ENCODE measurements at places on chromosomes 2 and 18.

DNA sequence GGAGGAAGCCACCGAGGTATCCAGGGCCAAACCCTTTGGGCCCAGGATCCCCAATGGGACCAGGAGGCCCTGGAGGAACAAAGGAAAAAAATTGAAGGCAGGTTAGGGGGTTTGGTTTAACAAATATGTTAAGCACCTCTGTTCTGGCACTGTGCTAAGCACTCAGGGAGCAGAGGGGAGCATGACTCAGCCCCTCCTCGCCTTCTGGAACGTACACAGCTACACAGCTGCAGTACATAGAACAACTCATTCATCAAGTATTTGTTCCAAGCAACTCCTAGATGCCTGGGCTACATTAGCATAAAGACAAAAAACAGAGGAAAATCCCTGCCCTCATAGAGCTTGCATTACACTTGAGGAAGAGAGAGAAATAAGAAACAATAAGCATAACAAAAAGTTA, 153.6 kb downstream of the COL4A4 start:
- no peak for DNase-seq

- DNase-seq = no peak
Measured at GRCh38 chr2:150060341-150060740, 427.1 kb downstream of the RND3 start.

GRCh38 chr2:125707611-125708010, 948.3 kb upstream of the GYPC start:
- DNase-seq = no peak

- DNase-seq = no peak
Measured at GRCh38 chr2:202771741-202772460, 99.7 kb downstream of the ICA1L start.

GRCh38 chr2:25276569-25277465, 64.9 kb downstream of the DNMT3A start:
- no peak for DNase-seq

GRCh38 chr2:153072813-153073212, 354.4 kb downstream of the ARL6IP6 start:
- no peak for DNase-seq

DNA sequence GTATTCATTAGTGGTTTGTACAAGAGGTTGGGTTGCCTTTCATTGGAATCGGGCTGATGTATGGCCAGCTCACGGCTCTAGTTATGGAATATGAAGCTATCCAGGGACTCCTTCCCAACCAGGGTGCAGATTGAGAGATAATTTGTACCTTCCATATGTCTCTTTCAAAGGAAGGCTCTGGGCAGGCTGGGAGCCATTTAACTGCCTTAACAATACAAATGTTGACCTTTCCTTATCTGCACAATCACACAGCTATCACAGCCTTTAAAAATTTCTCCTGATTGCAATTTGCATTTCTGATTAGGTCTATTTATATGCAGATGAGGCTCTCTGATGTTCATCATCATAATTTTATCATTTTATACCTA, 58.7 kb downstream of the MYO3B start:
- DNase-seq = no peak

- no peak for DNase-seq
Measured at GRCh38 chr2:160984426-160985077, 175.7 kb upstream of the TANK start.

- no peak for DNase-seq
Measured at GRCh38 chr2:73110168-73111072, 2.3 kb downstream of the RAB11FIP5 start.

DNA sequence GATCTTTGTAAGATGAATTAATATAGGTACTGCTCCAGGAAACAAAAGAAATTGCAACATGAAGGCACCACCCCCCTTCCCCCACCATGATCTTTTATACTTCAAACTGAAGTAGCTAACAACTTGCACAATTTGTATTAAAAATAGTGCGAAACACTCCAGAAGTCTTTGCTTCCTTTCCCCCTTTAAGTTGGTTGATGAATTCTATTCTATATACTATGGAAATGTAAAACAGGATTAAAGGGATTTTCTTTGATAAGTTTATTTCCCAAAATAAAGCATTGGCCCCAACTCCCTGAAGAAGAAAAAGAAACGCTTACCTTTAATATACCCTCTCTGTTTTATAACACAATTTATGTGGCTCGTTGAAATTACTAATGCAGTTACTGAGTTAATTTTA, 227.1 kb downstream of the ARHGAP15 start:
- no peak for DNase-seq

- no peak for DNase-seq
Measured at GRCh38 chr2:192413812-192414681, 219.3 kb upstream of the TMEFF2 start.

DNA sequence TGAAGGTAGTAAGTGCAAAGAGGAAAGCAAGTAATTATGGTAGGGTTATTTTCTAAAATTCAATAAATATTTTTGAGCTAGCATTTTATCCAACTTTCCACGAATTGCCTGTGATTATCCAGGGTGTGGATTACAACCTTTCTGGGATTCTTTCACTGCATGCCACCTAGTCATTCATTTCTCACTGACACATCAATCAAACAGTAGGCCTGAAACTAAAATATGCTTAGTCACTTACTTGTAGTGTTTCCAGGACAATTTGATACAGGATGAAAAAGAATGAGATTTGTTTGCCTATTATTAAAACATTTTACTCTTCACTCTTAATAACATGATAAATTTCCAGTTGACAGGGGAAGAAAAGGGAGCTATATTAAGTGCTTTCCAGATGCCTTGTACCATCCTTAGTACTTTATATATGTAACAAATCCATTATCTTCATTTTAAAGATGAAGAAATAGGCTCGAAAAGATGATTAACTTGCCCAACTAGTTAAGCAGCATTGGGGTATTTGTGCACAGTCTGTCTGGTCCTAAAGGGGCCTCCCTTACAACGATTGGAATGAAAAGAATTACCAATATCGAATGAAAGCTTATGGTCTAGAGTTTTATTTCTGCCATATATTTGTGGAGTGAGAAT, 70.4 kb downstream of the KCTD1 start:
- DNase-seq = no peak

DNA sequence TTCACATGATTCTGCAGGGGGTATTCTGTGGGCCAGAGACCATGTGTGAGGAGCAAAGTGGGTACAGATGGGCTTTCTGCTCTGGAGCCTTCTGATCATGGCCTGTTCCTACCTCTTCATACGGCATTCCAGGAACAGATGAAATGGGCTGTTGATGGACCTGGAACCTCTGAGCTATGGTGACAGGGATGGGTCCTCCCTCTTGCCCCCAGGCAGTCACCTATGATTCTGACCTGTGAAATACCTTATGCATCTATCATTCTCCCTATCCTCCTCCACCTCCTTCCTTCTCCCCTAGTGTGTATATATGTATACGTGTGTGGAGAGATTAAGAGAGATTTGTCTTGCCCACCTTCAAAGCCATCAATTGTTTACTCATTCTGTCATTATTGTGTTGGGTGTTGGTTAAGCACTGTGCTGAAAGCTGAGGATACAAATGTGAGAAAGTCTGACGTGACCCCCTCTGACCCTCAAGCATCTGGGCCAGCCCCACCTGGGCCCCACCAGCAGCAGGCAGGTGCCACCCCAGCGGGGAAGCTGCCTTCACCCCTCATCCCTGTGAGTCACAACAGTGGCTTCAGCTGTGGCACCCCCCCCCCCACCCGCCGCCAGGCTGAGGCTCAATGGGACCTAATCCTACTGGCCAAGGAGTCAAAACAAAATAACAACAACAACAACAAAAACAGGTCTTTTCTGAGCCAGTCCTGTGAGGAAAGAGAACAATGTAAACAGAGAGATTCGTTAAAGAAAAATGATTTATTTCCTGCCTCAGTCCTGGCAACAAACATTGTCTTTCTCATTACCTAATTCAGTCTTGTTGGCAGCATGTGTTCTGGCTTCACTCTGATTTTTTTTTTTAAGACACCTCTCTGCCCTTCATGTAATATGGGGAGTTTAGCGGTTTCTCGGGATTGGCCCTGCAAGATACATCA, 103.8 kb upstream of the CDC42EP3 start:
- no peak for DNase-seq

GRCh38 chr18:63752636-63753035, 22.6 kb upstream of the SERPINB7 start:
- DNase-seq = no peak

DNA sequence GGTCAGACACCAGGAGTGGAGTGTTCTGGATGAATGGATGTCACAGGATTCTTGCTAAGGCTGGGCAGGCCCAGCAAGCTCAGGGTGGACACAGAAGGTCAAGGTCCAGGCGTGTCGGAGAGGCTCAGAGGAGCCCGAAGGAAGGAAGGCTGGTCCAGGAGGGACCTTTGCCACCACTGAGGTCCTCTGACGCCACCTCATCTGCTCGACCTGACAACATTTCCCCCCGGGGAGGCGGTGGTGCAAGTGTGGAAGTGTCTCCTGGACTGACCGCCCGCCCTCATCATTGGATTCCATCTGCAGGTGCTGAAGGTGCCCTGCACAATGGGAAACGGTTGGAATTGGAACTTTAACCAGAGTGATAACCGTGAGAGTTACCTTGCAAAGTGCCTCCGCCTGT, 124.6 kb downstream of the RTP5 start:
- no peak for DNase-seq

DNA sequence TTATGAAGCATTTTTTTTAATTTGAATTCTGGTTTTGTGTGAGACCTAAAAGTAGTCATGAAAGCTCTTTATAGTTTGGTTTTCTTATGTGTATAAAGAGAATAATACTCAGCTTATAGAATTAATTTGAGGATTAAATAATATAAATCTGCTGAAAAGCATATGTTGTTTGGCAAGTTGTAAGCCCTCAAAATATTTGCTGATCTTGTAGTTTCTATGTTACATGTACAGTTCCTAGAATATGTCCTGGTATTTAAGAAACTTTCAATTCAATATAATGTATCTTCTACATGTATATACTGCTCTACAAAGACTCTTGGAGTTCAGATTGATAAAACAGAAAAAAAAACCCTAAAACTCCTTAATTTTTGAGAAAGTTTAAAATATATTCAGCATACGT, 605.5 kb upstream of the FAM98A start:
- no peak for DNase-seq

GRCh38 chr2:51706220-51706619, 674.3 kb upstream of the NRXN1 start:
- DNase-seq = no peak

- DNase-seq = no peak
Measured at GRCh38 chr2:143840601-143841000, 679.3 kb downstream of the ZEB2 start.

DNA sequence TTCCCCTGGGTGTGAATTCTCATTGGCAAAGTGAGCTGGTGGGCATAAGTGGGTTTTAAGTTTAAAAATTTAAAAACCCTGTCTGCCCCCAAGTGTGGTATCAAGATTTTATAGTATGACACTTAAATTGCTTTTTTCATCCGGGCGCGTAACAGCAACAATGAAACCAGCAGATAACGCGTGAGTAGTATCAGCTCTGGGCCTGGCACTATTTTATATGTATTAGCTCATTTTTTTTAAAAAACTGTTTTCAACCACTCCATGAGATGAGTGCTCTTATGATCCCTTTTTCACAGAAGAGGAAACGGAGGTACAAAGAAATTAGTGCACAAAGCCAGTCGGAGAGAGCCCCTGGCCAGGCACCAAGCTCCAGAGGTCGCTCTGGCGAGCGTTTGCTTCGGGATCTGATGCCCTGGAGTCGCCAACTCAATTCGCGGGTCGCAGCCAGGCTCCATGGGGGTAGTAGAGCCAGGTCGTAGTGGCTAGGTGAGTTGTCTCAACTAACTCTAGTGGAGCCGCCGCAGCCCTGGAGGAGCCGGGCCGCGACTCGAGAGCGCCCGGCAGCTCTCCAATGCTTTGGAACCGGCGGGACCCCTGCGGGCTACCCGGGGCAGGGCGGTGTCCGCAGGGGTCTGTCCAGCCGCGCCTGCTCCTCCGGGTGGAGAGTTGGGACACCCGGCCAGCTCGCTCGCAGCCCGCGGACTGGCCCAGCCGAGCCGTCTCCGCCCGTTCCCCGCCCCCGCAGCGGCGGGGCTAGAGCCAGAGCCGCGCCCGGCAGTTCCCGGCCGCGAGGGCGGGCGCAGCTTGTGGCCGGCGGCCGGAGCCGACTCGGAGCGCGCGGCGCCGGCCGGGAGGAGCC, at the start of gene IL1R1:
Gene IL1R1, plus strand, starts transcription at position 777 of the 859 bp plus-strand sequence. CDS start 14,979 bp downstream, outside the sequence.
- no peak for DNase-seq

DNA sequence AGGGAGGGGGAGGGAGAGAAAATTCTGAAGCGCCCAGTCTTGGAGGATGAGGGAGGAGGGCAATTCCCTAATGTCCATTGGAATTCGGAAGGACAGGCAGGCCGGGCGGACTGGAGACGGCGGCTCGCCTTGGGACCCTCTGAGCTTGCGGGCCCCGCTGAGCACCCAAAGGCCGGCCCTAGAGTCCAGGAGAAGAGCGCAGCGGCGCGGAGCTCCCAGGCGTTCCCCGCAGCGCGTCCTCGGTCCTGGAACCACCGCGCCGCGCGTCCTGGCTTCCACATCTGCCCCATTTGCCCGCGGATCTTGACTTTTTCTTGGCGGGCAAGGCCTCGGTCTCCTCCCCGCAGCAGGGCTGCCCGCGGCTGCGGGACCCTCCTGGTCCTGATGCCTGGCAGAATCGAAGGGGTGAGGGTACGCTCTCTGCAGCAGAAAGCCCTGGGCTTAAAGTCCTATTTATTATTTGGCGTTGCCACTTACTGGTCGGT, 675 bp upstream of the MLPH start:
- no peak for DNase-seq

GRCh38 chr2:2875831-2876230, 501.8 kb downstream of the EIPR1 start:
- no peak for DNase-seq

- DNase-seq = no peak
Measured at GRCh38 chr18:26403491-26403890, 144.9 kb downstream of the KCTD1 start.

GRCh38 chr2:65228263-65228750, 676 bp downstream of the ACTR2 start:
- no peak for DNase-seq

GRCh38 chr2:150041722-150042425, 445.6 kb downstream of the RND3 start:
- no peak for DNase-seq

DNA sequence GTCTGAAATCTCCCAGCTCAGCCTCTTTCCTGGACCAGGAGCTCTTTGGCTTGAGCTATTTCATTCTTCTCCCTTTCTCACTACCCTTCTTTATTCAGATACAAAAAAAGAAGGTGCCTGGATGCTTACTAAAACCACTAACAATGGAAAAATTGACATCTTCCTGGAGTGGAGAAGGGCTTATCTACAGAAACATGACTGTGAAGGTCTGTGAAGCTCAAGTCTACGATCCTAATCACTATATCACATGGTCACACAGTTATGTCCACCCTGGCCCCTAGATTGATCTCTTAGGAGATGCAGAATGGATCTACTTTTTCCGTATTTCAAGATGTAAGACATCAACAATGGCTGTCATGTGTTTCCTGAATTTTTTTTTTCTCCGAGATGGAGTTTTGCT, 5.7 kb upstream of the KRCC1 start:
- DNase-seq = no peak
